Hair follicle dermal papilla cell (primary cell): ENCODE measurements at places on chromosomes 16 and 17. TPM values are rescaled to one million over a fixed set of nuclear protein-coding genes. Genes with fewer than 3 reads are reported as not detected.

TUFM gene
- 73.0 and 74.9 TPM in 2 replicates for total RNA-seq

ARHGAP44 gene
- total RNA-seq = 1.6 and 2.1 TPM in 2 replicates

C1QTNF1 gene
- total RNA-seq = 23.9 and 24.7 TPM in 2 replicates

CLTC gene
- total RNA-seq = 450 and 556 TPM in 2 replicates

LHX1 gene
- not detected in 2 replicates for total RNA-seq

CARD14 gene
- total RNA-seq = not detected in 2 replicates

GAS2L2 gene
- not detected in 2 replicates for total RNA-seq

IRX5 gene
- 7.4 and 11.4 TPM in 2 replicates for total RNA-seq

FOXO3B gene
- 11.0 and 16.8 TPM in 2 replicates for total RNA-seq

PRKCA gene
- 33.3 and 40.4 TPM in 2 replicates for total RNA-seq

PLK1 gene
- total RNA-seq = 4.1 and 4.4 TPM in 2 replicates

TMEM235 gene
- total RNA-seq = not detected in 2 replicates
